Cerebellum (tissue), 4 donors: ENCODE measurements at places on chromosomes 1 and 21. TPM values are rescaled to one million over a fixed set of nuclear protein-coding genes. Genes with fewer than 3 reads are reported as not detected.

- DNase-seq = peak; percentile 88
These were observed 48.3 kb downstream of the ZBTB18 start for GRCh38 chr1:244099258-244099930.

PGLYRP4 gene
- not detected for total RNA-seq

- no peak for DNase-seq
These were observed 3.8 kb downstream of the ARV1 start for GRCh38 chr1:230982696-230983095.

DNA sequence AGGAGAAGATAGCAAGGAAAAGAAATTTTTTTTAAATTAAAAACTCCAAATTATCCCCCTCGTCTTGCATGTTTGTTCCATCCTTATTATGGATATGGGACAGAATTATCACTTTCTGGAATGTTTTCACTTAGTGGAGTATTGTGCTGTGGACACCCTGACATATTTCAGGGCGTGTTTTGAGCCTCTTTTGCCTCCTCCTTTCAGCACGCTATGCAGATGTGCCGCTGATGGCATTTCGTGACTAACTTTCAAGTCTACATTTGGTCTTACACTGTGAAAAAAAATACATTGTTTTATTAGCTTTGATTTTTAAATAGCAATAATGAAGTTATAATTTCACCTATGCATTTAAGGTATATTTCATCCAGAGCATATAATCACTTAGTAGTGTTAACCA is 738.7 kb downstream of the LTN1 start:
- no peak for DNase-seq

GPR3 gene
- total RNA-seq = 1.00 TPM

GRCh38 chr21:41928621-41929220 is 25.1 kb downstream of the C2CD2 start:
- DNase-seq = no peak

FAM72A gene
- 3.1 TPM for total RNA-seq

GRCh38 chr1:116751146-116751545 is 3.1 kb upstream of the CD2 start:
- no peak for DNase-seq

ANKRD45 gene
- 9.5 TPM for total RNA-seq

DNA sequence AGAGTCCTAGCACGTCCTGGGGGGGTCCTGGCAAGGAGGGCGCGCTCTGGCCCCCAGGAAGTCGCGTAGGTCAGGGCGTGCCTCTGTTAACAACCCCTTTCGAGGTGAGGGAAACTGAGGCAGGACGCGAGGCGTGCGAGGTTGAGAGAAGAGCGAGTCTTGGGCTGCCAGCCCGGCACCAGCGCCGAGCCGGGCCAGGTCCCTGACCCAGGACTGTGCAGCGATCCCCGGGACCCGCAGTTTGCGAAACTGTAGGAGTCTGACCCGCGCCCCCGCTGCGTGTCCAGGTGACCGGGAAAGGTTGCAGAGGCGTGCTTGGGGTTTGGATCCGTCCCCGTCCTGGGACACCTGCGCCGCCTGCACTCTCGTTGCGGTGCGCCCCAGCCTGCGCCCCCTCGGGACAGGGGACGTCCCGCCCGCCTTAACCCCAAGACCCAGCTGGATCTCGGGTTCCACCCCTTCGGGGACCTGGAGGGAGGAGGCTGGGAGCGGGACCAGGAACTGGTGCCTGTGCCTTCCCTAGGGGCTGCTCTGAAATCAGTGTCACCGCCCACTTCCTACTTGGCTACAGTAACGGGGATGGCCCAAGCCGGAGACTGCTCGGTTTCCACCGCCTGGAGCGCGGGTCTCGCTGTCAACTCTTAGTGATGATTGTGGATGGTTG is 493 bp downstream of the DISC1 start:
- DNase-seq = no peak

- no peak for DNase-seq
These were observed 244.7 kb upstream of the IRF2BP2 start for GRCh38 chr1:234854645-234855039.
